ENCODE measurements at places on chromosomes 1 and 21.
A peak's percentile ranks its signal among the peaks of the same experiment; 100 is the strongest.

GRCh38 chr1:183331091-183331742 lies 87.0 kb downstream of the NMNAT2 start:
- DNase-seq = no peak

GRCh38 chr1:45846931-45847330 lies 43.5 kb downstream of the MAST2 start:
- no peak for DNase-seq

DNA sequence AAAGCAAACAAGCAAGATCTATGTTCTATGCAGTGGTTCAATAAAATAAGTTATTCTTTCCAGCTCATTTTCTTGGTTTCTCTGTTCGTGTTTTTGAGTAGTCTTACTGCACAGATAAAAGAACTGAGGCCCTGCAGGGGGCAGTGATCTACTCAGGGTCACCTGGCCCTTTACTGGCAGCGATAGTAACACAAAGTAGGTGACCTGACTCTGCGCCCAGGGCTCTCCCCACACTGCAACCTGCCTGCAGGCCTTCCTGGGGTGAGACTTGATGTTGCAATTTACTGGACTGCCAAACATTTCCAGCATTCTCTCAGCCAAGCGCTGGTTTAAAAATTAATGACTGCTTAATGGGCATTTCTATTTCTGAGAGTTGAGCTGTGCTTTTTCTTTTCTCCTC lies 110.3 kb downstream of the HUNK start:
- DNase-seq = no peak

DNA sequence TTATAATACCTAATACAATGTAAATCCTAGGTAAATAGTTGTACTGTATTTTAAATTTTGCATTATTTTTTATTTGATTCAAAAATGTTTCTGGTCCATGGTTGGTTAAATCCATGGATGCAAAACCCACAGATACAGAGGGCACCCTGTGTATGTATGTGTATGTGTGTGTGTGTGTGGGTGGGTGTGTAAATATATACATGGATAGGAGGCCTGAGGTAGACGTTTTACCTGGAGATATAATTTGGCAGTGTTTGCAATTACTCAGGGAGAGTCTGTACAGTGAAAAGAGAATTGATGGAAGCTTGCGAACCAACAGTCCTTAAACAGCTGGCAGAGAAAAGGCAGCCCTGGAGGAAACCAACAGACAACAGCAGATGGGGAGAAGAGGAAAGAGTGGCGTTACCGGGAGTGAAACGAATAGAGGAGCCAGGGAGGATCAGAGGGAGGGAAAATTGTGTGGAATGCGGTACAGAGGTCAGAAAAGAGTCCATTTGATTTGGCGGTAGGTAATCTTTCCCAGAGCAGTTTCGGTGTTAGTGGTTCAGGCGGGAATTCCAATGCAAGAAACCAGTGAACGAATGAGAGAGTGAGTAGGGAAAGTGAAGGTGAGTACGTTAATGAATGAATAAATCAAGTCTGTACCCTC lies 47.9 kb upstream of the NBL1 start:
- DNase-seq = no peak

GRCh38 chr21:42146273-42146805 lies 72.6 kb upstream of the ABCG1 start:
- DNase-seq = no peak

DNA sequence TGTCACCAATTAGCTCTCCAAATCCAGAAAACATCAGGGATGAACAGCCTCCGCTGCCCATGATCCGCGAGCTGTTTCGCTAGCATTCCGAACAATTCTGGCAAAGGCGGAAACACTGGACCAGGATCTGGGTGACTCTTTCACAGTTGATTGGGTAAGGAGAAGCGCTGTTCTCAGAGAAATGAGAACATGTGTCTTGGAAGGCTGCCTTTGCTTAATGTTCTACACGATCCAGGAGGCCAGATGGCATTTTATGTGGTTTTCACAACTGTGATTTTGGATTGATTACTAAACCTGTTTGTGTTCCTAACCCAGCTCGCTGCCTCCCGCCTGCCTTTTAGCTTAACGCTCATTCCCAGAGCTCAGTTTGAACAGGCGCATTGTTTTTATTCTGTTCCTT lies 144.0 kb downstream of the KIF26B start:
- DNase-seq = peak; percentile 91

DNA sequence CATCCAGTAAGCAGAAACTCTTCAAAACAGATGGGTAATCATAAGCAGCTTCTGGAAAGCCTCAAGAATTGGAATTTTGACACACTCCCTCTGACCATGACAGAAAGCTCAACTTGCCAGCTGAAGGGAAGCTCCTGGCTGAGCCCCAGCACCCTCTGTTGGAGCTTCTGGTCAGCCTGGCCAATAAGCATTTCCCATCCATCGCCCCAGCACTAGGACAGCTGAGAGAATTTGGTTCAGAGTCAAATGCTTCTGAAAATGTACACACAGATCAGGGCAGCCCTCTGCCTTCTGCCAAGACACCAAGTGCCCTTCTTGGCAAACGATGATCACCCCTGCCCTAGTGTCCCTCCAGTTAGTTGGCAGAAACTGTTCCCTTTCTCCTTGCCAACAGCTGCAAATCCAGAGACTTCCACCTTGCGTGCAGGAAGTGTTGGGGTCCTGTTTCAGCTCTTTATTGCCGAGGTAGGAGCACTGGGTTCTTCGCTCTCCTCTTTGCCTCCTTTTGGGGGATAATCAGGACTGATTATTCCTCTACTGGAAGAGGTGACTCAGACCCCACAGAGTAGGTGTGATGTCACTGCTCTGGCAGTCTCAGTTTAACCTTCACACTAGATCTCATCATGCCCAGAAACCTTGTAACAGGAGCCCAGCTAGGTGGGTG lies 11.9 kb downstream of the PIGV start:
- peak; percentile 100 for DNase-seq

DNA sequence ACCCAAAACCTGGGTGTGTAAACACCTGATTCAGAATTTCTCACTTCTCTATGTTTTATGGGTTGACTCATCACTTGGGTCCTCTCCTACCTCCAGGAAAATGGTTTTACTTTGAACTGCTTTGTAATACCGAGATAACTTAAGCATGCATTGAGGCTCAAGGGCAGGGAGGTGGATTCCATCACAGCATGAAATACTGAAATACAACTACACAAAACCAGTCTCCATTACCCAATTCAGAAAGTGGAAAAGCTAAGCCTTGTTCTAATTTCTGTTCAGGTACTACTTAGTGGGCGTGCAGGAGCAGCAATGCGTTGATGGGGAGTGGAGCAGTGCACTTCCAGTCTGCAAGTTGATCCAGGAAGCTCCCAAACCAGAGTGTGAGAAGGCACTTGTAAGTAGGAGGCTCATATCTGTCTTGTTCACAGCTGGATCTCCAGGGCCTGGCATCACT lies 6.1 kb upstream of the C4BPA start:
- DNase-seq = no peak

- no peak for DNase-seq
Measured at GRCh38 chr1:2941907-2942306, 79.4 kb upstream of the ACTRT2 start.

DNA sequence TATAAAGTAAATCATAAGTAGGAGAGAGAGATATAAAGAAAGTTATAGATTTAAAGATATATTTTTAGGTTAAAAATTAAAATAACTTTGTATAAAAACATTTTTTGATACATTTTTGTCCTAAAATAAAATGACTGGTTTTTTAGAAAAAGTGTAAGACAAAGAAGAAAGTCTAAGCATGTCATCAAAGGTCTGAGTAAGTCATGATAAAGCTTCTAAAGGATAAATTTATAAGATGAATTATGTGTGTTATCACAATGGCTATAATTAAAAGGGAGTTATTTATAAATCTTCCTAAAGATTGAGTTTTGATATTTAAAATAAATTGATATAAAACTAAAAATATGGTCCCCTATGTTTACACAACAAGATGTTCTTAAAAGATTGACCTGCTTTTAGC lies 370.9 kb downstream of the PTPRU start:
- no peak for DNase-seq

DNA sequence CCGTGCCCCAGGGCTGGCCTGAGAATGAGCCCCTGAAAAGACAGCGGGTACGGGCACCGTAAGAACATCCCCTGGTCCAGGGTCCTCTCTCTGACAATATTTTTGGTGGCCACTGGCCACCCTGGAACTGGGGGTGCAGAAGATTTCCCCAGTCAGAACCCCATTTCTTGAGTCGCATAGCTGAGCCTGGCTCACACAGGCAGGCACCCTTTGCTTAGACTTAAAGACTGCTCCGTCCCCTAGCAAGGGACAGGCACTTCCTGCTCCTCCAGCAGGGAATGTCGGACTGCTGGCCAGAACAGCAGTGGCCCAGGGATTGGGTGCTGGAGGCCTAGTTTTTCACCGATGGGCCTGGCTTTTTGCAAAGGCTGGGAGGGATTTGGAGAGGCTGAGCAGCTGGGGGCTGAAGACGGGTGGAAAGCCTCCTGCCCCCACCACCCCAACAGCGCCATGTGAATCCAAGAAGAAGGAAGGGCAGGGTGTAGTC lies 4.3 kb downstream of the OLIG2 start:
- no peak for DNase-seq

DNA sequence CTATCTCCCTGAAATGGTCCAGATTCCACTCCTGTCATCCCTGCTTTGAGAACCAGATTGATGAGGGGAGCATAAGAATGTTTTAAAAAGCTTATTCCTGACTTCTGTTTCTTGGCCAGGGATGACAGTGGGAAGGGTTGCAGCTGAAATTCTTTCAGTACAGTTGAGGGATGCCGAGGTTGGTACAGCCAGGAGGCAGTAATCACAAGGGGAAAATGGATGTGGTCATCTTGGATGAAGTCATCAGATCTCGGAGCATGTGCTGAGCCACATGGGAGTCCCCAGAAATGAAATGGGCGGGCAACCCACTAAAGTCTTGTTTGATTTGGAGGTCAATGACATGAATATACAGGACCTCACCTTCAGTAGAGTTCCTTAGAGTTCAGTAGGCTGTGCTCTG lies 18.7 kb upstream of the PLA2G2E start:
- DNase-seq = no peak

DNA sequence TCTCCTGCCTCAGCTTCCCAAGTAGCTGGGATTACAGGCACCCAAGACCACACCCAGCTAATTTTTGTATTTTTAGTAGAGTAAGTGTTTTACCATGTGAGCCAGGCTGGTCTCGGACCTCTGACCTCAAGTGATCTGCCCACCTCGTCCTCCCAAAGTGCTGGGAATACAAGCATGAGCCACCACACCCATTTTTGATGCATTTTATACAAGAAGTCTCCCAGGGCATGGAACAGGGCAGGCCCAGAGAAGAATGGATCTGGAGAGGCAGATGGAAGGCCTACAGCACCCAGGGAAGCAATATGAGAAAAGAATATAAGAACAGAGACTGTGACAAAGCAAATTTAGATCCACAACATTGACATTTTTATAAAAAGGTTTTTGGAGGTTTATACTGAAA lies 18.8 kb upstream of the IFNAR1 start:
- no peak for DNase-seq

GRCh38 chr1:212952641-212952976 lies 2.3 kb downstream of the VASH2 start:
- DNase-seq = no peak

GRCh38 chr1:54565113-54565501 lies 17.1 kb downstream of the ACOT11 start:
- DNase-seq = no peak

GRCh38 chr1:32920833-32921232 lies 19.6 kb upstream of the TMEM54 start:
- no peak for DNase-seq

GRCh38 chr1:221470000-221470698 lies 271.7 kb downstream of the DUSP10 start:
- no peak for DNase-seq

- no peak for DNase-seq
Measured at GRCh38 chr21:28633839-28634555, 358.7 kb downstream of the LTN1 start.

- DNase-seq = peak; percentile 25
Measured at GRCh38 chr1:91400133-91400725, 4.4 kb downstream of the HFM1 start.

DNA sequence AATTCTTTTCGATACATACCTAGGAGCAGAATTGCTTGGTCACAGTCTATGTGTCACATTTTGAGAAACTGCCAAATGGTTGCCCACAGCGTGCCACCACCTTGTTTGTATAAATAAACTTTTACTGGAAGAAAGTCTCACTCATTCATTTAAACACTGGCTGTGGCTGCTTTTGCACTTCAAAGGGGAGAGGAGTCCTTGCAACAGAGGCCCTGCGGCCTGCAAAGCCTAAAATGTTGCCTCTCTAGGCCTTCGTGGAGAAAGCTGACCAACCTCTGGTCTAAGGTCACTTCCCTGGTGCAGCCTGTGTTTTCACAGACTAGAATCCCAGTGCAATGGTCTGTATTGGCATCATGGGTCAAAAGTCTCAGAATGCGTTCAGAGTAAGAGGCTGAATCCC lies 8.3 kb downstream of the RIPK4 start:
- DNase-seq = peak; percentile 44

GRCh38 chr1:114238053-114238452 lies 84.4 kb upstream of the SYT6 start:
- DNase-seq = no peak

DNA sequence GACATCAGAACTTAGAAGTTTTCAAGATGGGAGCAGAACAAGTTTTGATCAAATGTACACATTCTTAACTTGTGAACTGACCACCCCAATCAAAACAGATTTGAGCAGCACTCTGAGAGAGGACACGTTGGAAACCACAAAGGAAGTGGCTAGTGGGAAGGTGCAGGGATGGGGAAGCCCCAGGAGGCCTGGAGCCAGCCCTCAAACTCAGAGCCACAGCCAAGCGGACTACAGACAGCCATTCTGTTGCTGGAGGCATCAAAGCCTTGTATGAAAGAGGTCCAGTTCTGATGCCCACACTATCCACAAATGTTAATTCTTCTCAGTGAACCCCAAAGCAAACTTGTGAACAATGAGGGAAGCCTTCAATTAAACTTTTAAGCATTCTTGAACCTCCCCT lies 143.6 kb upstream of the RAB4A start:
- DNase-seq = no peak

DNA sequence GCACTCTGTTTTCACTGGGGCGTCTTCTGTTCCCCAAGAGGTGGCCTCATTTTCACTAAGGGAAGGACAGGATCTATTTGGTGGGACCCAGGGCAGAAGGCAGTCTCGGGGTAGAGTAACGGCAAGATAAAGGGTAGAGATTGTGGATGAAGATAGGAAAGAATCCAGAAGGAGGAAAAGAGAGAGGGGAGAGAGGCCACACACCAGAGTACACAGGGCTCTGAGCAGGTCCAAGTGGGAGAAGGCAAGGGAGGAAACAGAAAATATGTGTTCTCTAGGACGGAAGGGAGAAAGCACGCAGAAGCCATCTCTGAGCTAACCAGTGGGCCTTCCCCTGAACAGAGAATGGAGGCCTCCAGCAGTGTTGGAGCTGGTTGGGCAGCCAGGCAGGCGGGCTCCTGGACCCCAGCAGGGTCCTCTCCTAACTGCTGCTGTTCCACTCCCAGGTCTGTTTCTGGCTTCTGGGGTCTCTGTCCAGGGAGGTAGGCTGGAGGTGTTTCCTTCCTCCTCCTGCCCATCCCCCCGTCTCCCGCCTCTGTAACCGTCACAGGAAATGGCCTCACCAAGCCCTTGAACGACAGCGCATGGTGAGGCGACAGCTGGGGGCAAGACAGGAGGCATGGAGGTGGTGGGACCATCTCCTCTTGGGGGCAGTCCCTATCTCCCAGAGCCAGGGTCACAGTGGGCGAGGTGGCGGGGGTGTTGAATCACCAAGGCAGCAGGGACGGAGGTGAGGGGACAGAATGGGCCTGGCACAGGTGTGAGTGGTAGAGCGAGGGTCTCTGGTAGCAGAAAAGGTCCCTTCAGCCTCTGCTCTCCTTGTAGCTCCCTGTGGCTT lies 649 bp downstream of the PTPN7 start:
- no peak for DNase-seq

- no peak for DNase-seq
Measured at GRCh38 chr21:35895598-35895997, 164.7 kb downstream of the SETD4 start.

Data from LNCaP clone FGC (cell line).